ENCODE measurements at places on chromosomes 5 and 9. TPM values are rescaled to one million over a fixed set of nuclear protein-coding genes. Genes with fewer than 3 reads are reported as not detected.

GRCh38 chr5:177588413-177588909 lies 3.5 kb upstream of the TMED9 start:
- no peak for DNase-seq

GRCh38 chr9:36725777-36726356 lies 153.2 kb downstream of the MELK start:
- no peak for DNase-seq

DNA sequence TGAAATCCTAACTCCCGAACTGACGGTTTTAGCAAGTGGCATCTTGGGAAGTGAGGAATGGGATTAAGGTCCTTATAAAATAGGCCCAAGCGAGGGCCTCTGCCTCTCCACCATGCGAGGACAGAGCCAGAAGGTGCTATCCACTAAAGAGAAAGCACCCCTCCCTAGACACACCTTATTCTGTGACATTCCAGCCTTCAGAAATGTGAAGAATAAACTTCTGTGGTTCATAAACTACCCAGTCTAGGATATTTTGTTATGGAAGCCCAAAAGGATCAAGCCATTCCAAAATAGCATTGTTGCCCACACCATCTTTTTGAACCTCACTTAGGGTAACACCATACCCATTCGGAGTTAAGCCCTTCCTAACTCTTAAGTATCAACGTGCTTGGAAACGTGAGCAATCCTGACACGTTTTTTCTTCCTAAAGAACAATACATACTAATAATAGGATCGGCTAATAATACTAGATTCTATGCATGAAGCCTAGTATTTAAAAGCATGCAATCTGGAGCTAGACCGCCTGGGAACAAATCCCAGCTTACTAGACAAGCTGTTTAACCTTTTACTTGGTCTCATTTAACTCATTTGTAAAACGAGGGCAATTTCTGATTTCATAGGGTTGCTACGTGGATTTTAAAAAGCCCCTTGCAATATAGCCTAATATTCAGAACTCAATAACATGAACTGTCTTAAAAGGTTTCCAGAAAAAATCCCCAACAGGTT lies 1.1 kb upstream of the SMC2 start:
- DNase-seq, result no peak

DNA sequence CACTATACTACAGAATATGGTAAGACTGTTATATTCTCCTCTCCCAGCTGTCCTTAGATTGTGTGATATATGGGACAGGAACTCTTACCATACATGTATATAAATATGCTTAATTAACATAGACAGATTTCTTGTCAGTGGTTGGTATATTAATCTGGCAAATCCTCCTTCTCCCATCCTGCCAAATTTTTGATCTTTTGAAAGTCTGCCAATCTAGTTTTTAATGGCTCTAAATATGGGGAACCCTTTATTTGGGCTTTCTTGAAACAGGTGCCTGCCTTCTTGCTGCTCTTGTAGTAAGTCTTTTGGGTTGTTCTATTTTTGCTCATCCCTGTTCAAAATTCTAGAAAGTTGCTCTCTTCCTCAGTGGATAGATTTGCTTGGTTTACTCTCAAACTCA lies 63.5 kb downstream of the SPATA31D1 start:
- no peak for DNase-seq

- DNase-seq, result no peak
Observed at GRCh38 chr9:28134446-28134976, 561.2 kb upstream of the C9orf72 start.

Gene HMMR
- total RNA-seq, result 5.3 TPM

DNA sequence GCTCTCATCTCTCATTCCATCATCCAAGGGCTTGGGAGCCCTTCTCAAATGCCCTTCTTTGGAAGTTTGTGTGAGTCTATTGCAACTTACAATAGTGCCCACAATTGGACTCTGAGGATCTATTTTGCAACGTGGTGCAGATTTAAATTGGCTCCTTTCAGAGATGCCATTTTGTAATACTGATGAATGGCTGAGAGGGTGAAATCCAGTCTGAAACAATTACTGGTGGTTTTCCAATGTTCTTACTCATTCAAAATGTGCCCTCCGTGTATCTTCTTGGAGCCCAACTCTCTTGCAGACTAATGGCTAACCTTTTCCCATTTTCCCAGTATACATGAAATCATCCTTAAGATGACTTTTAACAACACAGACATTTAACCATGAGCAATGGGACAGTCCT lies 6.1 kb downstream of the ZNF462 start:
- no peak for DNase-seq

Gene RASEF
- total RNA-seq, result 5.5 TPM

GRCh38 chr5:2300861-2301574 lies 418.3 kb upstream of the IRX4 start:
- DNase-seq, result no peak

GRCh38 chr9:121748074-121748473 lies 96.6 kb downstream of the DAB2IP start:
- DNase-seq, result no peak
